Posterior vena cava (tissue), 2 donors: ENCODE measurements at places on chromosomes 12 and 14. TPM values are rescaled to one million over a fixed set of nuclear protein-coding genes. Genes with fewer than 3 reads are reported as not detected.
A peak's percentile ranks its signal among the peaks of the same experiment; 100 is the strongest.

DNA sequence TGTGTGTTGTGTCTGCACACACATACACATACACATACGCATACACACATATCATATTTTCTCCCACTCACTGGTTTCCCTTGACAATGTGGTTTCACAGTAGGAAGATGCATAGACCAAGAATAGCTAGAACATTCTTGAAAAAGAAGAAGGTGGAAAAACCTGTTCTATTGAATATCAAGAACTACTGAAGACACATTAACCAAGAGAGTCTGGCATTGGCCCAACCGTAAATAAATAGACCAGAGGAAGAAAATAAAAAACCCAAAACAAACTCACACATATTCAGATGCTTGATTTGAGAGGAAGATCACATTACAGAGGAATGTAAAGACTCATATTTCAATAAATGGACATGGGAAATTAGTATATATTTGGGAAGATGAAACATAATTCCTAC lies 311.3 kb downstream of the FOXG1 start:
- DNase-seq = no peak

The KRT79 gene
- not detected for total RNA-seq

- DNase-seq = no peak
These were observed 212.9 kb downstream of the PAX9 start for GRCh38 chr14:36874396-36875138.

GRCh38 chr12:72272091-72272661 lies at the start of gene TRHDE:
TSS of gene TRHDE (plus strand) at chr12:72272370. CDS start at chr12:72272644, 274 bp downstream.
- peak; percentile 83 for DNase-seq

- no peak for DNase-seq
These were observed 132.8 kb upstream of the DNM1L start for GRCh38 chr12:32546272-32546671.

DNA sequence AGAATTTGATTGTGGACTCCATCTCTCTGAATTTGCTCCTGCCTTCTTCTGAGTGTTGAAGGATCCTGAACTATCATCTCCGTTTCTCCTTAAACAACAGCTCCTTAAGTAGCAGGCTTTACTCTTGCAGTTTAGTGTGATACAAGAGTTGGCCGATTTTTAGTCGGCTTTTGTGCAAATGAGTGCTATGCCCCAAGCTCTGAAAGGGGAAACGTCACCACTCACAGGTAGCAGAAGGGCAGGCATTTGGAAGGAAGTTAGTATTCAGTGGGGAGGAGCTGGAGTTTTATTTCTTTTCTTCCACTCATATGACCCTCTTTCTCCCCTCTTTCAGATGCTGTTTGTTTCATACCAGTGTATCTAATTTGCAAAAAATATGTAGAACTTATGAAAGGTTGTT lies 36.5 kb upstream of the LRRC10 start:
- DNase-seq = no peak

GRCh38 chr12:92706594-92706993 lies 3.8 kb downstream of the PLEKHG7 start:
- DNase-seq = no peak

- no peak for DNase-seq
These were observed 720.9 kb upstream of the TBX3 start for GRCh38 chr12:115404761-115405470.

- DNase-seq = no peak
These were observed 888.1 kb upstream of the MDGA2 start for GRCh38 chr14:48563489-48563888.

The STAC3 gene
- total RNA-seq = 1.2 TPM

GRCh38 chr12:52861511-52861910 lies 12.7 kb upstream of the KRT78 start:
- DNase-seq = no peak

The CFAP54 gene
- total RNA-seq = 1.2 TPM

- no peak for DNase-seq
These were observed 228.6 kb downstream of the ZFP36L1 start for GRCh38 chr14:68564191-68564825.

GRCh38 chr14:47389535-47389934 lies 285.9 kb downstream of the MDGA2 start:
- no peak for DNase-seq

DNA sequence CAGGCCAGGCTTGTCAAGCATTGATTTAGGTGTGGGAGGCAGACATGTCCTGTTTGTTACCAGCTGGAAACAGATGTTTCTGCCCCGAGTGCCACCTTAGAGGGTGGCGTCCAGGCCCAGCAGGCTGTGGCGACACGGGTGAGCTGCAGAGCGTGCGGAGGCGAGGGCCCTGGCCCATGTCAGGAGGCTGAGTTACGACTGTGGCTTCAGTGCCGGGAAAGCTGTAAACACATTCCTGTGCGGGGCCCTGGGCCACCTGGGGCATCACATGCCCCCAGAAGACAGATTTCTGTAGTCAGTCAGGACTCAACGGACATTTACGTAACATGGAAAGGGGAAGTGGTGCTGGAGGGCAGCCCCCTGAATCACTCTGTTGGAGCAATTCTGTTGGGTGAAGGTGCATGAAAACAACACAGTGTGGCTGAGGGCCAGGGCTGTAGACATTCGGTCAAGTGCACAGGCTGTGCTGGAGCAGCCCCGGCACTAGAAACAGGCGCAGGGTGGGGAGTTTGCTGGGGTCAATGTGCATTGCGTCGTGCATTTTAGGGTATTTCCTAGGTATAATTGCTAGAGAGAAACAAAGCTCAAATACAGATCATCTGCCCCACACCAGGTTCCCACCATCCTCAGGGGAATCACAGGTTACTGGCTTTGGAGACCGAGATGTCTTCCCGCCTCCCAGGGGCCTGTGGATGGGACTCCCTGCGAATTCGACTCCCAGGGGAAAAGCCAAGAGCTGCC lies 291.8 kb downstream of the TMEM121 start:
- no peak for DNase-seq

- DNase-seq = no peak
These were observed 317.7 kb upstream of the TBX3 start for GRCh38 chr12:115001571-115002180.

- DNase-seq = no peak
These were observed 86.2 kb upstream of the RESF1 start for GRCh38 chr12:31872831-31873604.

- no peak for DNase-seq
These were observed 156.7 kb downstream of the CEP128 start for GRCh38 chr14:80784820-80785219.

The LRRC9 gene
- not detected for total RNA-seq

The PRH2 gene
- not detected for total RNA-seq

- DNase-seq = no peak
These were observed 68.9 kb downstream of the NCOR2 start for GRCh38 chr12:124498275-124499189.

GRCh38 chr14:80239631-80240030 lies 28.3 kb upstream of the DIO2 start:
- no peak for DNase-seq

- no peak for DNase-seq
These were observed 10.2 kb downstream of the ANHX start for GRCh38 chr12:133225527-133225926.

- DNase-seq = no peak
These were observed 156.0 kb downstream of the EGLN3 start for GRCh38 chr14:33794791-33795305.

GRCh38 chr14:57009585-57010515 lies 199.6 kb upstream of the OTX2 start:
- DNase-seq = no peak

DNA sequence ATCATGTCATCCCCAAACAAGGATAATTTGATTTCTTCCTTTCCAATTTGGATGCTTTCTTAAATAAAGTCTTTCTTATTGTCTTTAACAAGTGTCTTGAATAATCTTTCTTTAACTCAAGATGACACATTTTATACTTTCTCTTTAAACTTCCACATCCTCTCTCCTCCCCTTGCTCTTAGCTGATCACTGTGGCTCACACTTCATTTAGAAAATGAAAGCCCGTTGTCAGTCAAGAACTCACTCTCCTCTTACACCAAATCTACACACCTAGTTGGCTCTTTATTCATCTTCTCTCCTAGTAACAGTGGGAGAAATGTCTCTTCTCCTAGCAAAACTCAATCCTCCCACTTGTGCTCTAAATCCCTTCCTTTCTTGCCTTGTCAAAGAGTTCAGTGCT lies 10.4 kb upstream of the RMST start:
- no peak for DNase-seq
